ENCODE measurements at places on chromosomes 7 and 10.

DNA sequence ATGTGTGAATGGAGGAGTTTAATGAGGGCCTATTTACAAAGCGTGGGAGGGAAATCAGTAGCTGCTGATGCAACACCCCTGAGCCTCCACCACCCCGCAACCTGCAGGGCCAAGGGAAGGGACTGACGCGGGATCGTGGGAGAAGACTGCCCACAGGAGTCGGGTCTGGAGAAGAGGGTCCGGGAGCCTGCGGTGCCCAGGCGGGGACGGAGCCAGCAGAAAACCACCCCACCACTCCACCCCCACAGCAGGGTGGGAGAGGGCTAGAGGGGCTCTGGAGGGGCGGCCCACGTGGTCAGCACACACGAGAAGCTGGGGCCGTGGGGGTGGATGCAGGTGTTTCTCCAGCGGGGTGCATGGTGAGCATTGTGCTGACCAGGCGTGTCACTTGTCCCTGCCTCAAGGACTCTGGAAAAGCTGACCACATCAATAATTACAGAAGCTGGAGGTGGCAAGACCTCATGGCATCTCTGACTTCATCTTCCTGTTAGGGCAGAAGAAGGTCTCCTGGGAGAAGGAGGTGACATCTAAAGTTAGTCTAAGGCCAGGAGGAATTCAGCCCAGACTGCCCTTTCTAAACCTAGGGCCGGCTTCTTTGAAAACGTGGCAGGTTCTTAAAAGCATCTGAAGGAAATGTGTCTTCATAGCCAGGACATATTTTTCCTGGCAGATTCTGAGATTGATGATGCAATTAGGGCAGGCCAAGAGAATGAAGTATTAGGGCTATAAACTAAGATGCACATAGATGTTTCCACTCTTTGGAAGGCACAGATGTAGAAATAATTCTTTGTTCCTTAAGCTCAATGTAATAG is 150.9 kb downstream of the RGS10 start:
- no peak for DNase-seq

DNA sequence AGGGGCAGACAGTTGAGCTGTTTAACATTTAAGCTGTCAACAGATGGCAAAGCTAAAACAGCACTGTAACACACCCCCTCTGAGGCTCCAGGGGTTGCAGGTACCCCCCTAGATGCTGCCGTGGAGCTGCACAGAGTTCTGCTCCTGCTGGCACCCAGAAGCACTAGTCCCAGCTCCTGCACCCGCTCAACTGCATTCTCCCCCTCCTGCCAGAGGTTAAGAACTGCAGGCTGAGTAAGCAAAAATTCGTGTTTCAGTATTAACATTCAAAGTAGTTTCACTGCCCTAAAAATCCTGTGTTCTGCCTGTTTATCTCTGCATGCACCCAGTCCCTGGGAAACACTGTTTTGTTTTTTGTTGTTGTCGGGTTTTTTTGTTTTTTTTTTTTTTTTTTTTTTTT is 790.8 kb upstream of the KCND2 start:
- no peak for DNase-seq

GRCh38 chr10:106242301-106242700 is 922.2 kb downstream of the SORCS1 start:
- no peak for DNase-seq

GRCh38 chr10:549391-549790 is 140.1 kb downstream of the DIP2C start:
- no peak for DNase-seq

- no peak for DNase-seq
Observed at GRCh38 chr10:123149568-123150270, 1.8 kb downstream of the HMX2 start.

DNA sequence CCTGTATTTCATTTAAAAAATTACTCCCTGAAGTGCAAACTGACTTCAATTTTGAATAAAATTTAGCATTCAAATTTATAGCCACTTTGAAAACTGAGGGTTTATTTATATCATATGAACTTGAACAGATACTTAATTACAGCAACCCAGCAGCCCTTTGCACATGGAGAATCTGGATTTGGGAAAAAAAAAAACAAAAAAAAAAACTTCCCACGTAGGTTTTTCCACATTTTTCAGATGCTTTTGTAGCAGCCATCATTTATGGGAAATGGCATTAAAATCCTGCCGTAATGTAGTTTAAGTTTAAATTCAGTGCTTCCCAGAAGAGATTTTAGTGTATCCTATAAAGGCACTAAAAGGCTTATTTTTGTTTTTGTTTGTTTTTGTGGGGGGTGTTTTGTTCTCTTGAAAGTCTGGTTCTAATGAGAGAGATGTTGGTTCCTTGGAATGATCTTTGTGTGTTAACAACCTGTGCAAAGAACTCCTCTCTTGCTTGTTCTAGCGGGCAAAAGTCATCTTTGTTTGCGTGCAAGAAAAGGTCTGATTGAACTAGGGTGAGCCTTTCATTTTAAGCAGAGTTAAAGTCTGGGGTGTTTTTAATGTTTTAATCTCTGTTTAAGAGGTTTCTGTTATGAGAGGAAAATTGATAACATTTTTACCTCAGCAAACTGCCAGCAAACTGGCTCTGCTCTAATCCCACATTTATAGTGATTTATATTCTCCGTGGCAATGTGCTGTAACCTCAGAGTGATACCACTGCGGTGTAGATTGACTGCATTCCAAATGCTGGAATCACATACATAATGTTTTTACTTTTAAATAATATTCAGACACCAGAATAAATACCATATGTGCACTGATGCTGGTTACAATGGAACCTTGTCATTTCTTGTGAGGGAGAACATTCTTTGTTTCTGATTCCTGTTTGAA is 105.5 kb downstream of the WNT2 start:
- DNase-seq: no peak

- no peak for DNase-seq
Observed at GRCh38 chr7:100556541-100556940, 17.2 kb downstream of the SAP25 start.

DNA sequence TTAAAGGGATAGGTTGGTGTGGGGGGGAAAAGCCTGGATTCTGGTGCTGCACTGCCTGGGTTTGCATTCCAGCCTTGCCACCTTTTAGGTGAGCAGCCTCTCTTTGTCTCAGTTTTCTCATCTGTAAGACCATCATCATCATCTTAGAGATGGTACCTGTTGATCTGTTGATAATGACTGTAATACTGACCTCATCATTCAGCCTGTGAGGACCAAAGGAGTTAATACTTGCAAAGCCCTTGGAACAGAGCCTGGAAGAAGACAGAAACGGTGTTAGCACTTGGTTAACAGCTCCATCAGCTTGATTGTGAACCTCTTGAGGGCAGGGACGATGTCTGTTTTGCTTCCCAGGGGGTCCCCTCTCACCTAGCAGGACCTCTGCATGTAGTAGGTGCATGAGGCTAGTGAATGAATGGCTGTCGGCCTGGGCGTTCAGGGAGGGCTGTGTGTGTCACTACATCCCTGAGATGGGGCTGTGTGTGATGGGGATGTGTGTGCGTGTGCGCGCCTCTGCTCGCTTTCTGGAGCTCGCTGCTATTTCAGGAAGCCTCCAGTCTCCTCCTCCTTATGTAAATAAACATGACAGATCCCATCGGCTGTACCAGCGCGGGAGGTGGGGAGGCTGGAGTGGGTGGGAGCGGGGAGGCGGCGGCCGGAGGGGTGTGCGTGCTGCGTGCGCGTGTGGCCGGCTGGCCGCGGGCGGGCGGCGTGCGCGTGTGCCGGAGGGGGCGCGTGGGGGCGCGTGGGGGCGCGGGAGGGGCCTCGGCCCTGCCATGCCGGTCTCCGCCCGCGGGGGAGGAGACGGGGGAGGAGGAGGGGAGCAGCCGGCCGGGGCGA is 61.2 kb downstream of the NEURL1 start:
- no peak for DNase-seq

DNA sequence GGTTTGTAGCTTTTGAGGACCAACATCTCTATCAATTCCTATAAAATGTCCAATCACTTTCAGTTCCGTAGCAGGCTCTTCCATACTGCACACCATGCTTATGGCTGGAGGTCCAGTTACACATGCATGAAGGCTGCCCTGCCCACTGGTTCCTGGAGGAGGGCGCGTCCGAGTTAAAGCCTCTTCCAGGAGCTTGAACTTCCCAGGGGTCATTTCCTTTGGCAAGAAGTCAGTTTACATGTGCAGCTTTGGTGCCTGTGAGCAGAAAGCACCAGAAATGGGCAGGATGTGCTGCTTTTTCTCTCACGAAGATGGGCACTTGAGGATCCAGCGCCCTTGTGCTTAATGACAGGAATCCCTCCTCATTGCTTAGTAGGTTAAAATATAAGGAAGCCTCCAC is 17.6 kb upstream of the PHYH start:
- DNase-seq: no peak

- no peak for DNase-seq
Observed at GRCh38 chr7:47587976-47588375, 6.1 kb upstream of the TNS3 start.

GRCh38 chr10:34955391-34955790 is 134.8 kb downstream of the CUL2 start:
- no peak for DNase-seq

All from stimulated activated CD8-positive, alpha-beta memory T cell treated with anti-CD3 and anti-CD28 coated beads, Interleukin-2, amount 100 ng/mL, for 48 hours (primary cell).